ENCODE measurements at places on chromosomes 6 and 20. TPM values are rescaled to one million over a fixed set of nuclear protein-coding genes. Genes with fewer than 3 reads are reported as not detected.

- H3K27me3 ChIP-seq = no peaks in the 10 kb centered on the region
- DNase-seq = no peak
- H3K4me3 ChIP-seq = no peak overlapping the region
- H3K36me3 ChIP-seq = no peaks in the 10 kb centered on the region
Observed at GRCh38 chr6:126107475-126108166, 121.3 kb downstream of the TRMT11 start.

OVOL2 gene
- not detected for total RNA-seq

DNA sequence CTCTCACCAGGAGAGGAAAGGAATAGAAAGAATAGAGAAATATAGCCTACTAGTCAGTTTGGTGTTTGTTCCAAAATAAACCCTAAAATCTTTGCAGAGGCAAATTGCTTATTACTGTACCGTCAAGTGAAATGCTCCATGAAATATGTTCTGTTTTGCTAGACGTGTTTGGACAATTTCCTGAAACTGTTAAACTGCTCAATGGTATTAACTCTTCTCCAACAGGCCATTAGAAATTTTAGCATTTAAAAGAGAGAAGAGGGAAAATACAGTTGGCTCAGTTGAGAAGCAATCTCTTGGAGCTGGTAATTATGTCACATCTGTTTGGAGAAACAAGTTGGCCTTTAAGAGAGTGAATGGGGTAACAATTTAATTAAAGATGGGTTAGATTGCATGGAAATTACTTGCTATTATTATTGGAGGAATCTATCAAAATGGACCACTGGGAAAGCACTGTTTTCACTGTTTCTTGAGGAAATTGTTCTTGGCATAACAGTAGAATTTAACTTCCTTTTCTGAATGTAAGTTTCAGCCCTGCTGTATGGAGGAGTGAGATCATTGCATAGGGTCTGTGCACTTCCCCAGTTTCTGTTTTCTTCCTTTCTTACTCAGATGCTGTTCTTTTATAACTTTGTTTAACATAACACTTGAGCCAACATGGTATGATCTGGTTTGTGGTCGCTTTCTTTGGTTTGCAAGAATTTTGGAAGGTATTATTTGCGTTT lies 373.6 kb downstream of the PLCB1 start:
- no peak overlapping the region for H3K27ac ChIP-seq
- DNase-seq = no peak
- no peaks in the 10 kb centered on the region for H3K27me3 ChIP-seq
- H3K4me3 ChIP-seq = no peak overlapping the region
- no peaks in the 10 kb centered on the region for H3K4me1 ChIP-seq
- no peaks in the 10 kb centered on the region for H3K36me3 ChIP-seq

POU5F1 gene
- not detected for total RNA-seq

DNA sequence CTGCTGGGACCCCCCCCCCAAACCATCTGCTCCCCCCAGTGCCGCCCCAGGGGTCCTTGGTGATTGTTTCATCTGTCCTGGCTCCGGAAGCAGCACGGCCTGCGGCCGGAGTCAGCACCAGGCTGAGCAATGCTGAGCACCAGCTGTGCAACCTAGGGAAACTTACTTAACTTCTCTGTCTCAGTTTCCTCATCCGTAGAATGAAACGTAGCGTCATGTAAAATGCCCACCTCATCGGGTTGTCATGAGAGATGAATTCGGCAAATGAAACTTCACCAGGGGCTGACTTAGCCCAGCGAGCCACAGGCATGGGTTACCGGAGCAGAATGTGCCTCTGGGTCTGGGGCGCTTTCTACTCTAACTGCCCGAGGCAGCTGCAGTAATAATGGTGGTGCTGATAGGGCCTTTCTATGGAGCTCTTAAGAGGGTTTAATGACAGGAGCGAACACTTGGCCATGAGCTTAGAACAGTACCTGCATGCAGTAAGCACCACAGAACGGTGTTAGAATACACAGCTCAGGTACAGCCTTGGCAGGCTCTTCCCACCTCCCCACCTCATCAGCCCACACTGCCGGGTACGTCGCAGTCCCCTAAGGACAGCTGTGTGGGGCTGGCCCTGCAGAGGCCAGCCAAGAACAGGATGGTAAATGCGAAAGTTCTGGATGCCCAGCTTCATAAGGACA lies 1.7 kb downstream of the THBS2 start:
- H3K4me1 ChIP-seq = no peaks in the 10 kb centered on the region
- DNase-seq = no peak
- H3K27me3 ChIP-seq = 0 out of 2 replicates have a peak, but pooled peaks cover 3% of the 10 kb centered on the region
- no peak overlapping the region for H3K4me3 ChIP-seq
